ENCODE measurements at places on chromosomes 2 and 18.

- no peak for DNase-seq
These were observed 91.0 kb downstream of the ADCYAP1 start for GRCh38 chr18:995629-996028.

DNA sequence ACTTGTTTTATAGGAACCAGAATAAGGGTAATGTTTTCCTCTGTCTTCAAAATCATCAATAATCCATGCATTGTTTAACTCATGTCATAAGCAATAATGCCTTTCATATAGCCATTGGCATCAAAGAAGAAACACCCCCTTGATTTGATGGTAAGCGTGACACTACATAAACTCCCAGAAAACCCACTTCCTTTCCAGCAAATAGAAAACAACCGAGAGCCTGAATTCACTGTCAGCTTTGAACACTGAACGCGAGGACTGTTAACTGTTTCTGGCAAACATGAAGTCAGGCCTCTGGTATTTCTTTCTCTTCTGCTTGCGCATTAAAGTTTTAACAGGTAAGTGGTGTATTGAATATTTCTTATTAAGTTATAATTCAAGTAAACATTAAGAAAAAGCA, at the start of gene ICOS:
ICOS (plus strand) TSS at position 229 of the 400 bp plus-strand sequence; CDS start at position 281, 52 bp downstream.
- no peak for DNase-seq

DNA sequence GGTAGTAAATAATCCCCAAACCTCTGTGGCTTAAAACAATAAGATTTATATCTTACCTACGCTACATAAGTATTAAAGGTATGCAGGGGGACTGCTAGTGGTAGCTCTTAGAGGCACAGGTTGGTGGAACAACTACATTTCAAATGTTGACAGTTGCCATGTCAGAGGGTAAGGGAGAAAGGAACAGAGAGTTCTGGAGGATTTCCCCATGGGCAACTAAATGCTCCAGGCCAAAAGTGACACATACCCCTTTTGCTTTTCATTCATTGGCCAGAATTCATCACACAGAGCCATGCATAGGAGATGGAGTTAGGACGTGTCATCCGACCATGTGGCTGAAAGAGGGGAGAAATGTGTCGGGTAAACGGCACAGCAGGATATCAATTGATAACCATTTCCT, 133.2 kb downstream of the NAPG start:
- DNase-seq: no peak

DNA sequence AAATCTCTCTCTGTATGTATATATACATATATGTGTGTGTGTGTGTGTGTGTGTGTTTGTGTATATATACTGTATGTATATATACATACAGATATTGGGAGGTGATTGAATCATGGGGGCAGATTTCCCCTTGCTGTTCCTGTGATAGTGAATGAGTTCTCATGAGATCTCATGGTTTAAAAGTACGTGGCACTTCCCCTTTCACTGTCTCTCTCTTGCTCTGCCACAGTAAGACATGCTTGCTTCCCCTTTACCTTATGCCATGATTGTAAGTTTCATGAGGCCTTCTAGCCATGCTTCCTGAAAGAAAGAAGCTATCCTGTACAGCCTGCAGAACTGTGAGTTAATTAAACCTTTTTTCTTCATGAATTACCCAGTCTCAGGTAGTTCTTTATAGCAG, 18.8 kb upstream of the CCDC195 start:
- DNase-seq: no peak

DNA sequence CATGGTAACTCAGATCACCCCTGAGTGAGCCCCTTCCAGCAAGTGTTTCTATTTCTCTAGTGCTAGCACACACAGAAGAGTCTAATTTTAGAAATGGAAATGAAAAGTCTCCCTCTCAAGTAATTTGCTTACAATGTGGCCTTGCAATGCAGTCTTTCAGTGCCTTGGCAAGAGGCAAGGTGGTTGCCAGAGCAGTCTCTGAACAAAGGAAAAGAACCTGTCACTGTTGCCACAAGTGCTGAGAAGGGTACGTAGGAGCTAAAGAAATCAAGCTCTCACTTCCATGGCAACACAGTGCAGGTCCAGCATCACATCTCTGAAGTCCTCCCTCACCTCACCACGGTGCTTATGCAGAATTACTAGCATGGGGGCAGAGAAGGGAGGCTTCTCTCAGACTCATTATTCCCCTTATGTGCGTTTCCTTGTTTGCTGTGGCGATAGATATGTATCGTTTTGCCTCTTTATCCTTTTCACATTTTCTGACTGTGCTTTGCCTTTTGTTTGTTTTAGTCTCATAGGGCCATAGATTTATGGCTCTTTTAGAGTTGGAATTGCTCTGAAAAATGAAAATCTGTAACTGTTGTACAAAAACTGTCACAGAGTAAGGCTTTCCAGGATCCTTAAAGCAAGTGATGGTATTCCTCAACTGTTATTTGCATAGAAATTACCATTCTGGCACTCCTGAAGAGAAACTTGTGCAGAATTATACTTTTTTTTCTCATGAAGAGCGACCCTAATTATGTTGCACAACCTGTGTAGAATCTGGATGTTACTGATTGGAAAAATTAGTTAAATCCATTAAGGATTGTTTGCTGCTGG, 164.8 kb downstream of the CCDC85A start:
- DNase-seq: no peak

DNA sequence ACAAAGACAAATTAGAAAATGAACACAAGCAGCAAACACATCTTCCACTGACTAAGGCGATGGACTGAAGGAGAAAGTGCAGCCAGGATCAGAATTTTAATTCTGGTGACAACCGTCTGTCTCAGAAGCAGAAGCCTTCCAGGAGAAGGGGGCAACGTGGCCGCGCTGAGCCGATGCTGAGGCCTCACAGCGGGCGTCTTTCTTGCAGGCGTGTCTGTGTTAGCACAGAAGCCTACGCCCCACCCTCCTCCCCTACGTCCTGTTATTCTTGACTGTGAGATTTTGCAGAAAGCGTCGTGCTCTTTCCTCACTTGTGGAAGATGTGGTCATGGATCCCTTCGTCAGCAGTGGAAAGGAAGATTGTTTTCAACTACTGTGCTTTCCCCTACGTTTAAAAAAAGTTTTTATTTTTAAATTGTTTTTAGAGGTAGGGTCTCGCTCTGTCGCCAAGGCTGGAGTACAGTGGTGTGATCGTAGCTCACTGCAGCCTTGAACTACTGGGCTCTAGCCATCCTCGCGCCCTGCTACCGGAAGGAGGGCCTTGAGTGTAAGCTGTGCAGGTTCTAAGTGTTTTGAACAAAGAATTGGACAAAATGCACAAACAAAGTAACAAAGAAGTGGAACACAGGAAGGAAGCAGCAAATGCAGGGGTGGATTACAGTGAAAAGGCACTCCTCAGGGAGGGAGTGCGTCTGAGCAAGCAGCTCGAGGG, 422.0 kb downstream of the GALR1 start:
- no peak for DNase-seq

- DNase-seq: no peak
These were observed 96.3 kb downstream of the SH3RF3 start for GRCh38 chr2:109225170-109225782.

GRCh38 chr2:23687713-23688112, 239.2 kb downstream of the ATAD2B start:
- DNase-seq: no peak

GRCh38 chr18:36809590-36810381, 19.0 kb downstream of the TPGS2 start:
- no peak for DNase-seq

DNA sequence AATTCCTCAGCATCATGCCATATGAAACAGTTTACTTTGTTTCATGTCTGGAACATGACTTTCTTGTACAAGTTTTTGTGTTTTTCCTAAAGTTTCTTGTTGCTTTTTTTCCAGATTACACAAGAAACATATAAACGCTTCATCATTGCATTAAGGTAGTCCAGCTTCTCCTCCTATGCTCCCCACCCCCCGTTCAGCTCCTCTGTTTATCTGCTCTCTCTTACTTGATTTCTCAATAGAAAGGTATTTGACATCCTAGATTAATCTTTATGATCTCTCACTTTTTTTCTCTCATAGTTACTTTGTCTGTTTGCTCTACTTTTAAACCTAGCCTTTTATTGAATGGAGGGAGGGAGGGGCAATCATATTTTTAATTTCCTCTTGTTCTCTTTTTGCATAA, 25.4 kb downstream of the SLC40A1 start:
- DNase-seq: no peak

GRCh38 chr18:45464619-45465018, 150.7 kb upstream of the SLC14A2 start:
- no peak for DNase-seq

GRCh38 chr2:102435741-102436140, 12.8 kb downstream of the IL18RAP start:
- DNase-seq: no peak

DNA sequence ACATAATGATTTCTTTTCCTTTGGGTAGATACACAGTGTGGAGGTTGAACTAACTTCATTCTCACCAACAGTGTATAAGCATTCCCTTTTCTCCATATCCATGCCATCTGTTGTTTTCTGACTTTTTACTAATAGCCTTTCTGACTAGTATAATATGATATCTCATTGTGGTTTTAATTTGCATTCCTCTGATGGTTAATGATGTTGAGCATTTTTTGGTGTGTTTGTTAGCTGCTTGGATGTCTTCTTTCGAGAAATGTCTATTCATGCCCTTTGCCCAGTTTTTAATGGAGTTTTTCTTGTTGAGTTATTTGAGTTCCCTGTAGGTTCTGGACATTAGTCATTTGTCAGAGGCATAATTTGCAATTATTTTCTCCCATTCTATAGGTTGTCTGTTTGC, 59.8 kb downstream of the MARCHF4 start:
- no peak for DNase-seq

- no peak for DNase-seq
These were observed 22.9 kb downstream of the MAPRE2 start for GRCh38 chr18:35063875-35064690.

- no peak for DNase-seq
These were observed 60.9 kb downstream of the HDAC4 start for GRCh38 chr2:239339726-239340601.

- no peak for DNase-seq
These were observed 17.7 kb downstream of the MYCN start for GRCh38 chr2:15957881-15958713.

DNA sequence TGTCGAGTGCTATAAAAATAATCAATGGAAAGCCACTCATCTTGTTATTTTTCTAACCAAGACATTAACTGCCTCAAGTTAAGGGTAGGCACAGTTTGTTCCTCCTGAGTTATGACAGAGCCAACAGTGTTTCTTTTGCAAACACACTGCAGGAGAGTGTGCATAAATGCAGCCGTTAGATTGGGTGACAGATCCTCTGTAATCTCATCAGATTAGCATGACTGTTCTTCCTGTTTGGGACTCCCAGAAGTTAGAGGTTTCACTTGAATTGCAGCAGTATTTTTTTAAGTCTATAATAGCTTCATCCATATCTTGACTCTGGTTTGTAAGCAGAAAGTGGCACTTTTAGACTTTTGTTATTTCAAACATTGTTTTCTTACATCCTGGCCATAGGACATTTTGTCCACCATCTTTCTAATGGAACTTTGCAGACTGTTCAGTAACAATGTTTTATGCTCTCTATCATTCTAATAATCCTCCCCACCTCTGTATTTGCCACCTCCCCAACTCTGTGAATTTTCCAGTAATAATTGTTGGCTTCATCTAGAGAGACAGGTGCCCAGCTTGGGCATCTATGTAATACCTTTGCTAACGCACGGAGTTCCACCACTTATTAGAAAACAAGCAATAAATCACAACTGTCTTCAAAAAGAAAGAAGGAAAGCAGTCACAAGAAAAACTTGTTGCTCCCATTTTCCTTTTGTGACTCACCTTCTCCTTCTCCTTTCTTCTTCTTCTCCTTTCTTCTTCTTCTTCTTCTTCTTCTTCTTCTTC, 560.0 kb downstream of the ADCYAP1 start:
- DNase-seq: no peak

GRCh38 chr2:176507786-176508185, 238.5 kb downstream of the MTX2 start:
- no peak for DNase-seq

GRCh38 chr2:130776550-130776949, 21.2 kb downstream of the AMER3 start:
- no peak for DNase-seq

DNA sequence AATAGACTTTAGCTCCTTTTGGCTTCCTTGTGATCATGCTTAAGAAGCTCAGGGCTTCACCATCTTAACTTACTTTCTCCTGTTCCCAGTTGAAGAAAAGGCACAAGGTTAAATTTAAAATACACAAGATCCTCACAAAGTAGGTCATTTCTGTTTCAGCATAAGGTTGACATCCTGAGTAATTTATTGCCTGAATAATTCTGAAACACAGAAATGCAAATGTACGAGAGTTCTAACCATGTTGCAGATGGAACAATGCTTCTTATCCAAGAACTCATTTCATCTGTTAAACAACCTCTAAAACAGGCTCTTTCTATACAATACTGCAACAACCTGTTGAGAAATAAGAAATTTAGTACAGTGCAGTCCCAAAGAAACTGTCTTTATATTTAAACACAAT, 395.2 kb downstream of the BCL11A start:
- DNase-seq: no peak

DNA sequence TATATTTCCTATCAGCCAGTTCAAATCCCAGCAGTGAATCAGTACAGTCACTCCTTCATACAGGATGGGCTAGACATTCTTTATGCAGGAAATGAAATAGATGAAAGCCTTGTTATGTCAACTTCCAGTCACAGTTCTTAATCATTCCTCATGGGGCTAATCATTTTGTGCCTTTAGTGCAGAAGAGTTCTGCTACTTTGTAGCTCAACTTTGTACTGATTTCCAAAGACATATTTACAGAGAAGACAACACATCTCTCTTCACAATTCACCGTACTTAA, 593.9 kb upstream of the NETO1 start:
- no peak for DNase-seq

DNA sequence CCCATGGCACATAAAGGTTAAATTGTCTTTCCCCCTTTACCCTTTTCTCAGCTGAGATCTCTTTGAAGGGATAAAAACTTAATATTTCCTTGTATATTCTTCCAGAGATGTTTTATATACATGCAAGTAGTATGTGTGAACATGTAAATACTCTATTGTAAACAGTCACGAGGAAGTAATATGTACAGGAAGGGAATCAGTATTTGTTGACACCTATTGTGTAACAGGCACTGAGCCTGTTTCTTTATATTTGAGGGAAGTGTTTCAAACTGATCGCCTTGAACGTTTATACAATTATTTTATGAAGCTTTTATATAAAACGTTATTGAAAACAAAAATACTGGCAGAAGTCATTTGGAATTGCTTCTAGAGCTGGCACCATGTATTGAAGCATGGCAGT, 13.2 kb downstream of the RALBP1 start:
- DNase-seq: no peak

GRCh38 chr2:15983496-15983895, 43.1 kb downstream of the MYCN start:
- no peak for DNase-seq

GRCh38 chr2:232476791-232477190, 10.8 kb downstream of the ECEL1 start:
- DNase-seq: no peak

- DNase-seq: no peak
These were observed 322.5 kb downstream of the LPIN1 start for GRCh38 chr2:12068796-12069538.

- no peak for DNase-seq
These were observed 132.0 kb downstream of the INHBB start for GRCh38 chr2:120477831-120478481.
